Right renal pelvis (tissue), 4 donors: ENCODE measurements at places on chromosomes 5 and 9. TPM values are rescaled to one million over a fixed set of nuclear protein-coding genes. Genes with fewer than 3 reads are reported as not detected.

The BARX1 gene
- 0.40 TPM for polyA plus RNA-seq

- DNase-seq, result no peak
Observed at GRCh38 chr9:121380846-121381245, 10.8 kb upstream of the STOM start.

DNA sequence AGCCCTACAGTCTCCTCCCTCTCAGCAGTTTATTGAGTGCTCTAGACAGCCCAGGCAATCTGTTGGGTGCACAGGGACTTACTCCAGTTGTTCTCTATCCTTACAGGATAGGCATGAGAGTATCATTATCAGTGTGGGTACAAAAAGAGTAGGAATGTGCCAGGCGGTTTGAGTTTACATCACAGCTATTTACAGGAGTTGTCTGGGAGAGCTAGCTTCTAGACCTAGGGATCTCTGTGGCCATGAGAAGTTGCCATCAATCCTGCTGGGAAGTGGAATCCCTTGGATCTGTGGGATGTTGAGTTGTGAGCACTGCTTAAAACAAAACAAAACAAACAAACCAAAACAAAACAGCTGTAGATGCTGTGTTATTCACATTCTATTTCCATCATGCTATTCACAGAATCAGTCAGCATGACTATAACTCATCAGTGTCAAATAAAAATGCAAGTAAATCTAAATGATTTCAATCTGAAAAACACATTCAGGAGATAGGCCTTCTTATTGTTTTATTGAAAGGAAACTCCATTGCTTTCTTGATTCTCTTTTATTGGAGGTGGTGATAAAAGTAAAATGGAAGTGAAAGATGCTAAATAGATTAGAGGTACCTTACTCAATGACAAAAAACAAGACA is 552.4 kb upstream of the ZNF608 start:
- no peak for DNase-seq

DNA sequence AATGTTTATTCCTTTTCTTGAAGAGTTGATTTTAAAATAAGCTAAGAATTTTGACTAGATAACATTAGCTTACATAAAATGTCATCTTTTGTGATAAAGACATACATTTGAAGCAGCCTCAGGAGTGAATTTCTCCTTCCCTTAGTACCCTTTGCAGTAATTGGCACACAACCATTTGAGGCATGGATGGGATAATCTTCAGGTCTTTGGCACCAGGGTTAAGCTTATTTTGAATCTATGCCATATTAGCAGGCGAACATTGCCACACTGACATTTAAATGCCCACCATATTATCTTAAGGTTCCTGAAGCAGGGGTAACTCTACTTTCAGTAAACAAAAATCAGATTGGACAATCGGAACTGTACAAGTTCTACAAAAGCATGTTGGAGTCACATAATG is 126.0 kb downstream of the NR3C1 start:
- DNase-seq, result no peak

DNA sequence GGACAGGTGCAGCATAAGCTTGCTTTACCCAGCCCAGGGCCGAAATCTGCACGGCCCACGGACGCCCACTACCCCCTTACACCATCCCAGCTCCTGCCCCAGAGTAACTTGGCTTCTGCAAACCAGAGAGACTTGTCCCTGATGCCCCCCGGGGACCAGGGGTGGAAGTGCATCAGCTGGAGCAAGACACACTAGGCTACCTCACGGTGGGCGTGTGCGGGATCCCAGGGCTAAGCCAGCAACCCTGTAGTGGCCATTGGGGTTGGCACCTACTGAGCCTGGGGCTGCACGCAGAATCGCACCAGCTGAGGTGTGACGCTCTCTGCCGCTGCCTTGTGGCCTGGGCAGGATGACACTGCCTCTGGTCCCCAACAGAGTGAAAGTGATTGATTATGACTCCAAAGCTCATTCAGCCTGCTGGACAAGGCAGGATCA is 6.1 kb upstream of the ZNF79 start:
- DNase-seq, result no peak

The MYMK gene
- 0.28 TPM for polyA plus RNA-seq

The TMEM215 gene
- polyA plus RNA-seq, result 0.39 TPM

- DNase-seq, result no peak
Observed at GRCh38 chr5:28380167-28380566, 1341.8 kb upstream of the CDH9 start.

DNA sequence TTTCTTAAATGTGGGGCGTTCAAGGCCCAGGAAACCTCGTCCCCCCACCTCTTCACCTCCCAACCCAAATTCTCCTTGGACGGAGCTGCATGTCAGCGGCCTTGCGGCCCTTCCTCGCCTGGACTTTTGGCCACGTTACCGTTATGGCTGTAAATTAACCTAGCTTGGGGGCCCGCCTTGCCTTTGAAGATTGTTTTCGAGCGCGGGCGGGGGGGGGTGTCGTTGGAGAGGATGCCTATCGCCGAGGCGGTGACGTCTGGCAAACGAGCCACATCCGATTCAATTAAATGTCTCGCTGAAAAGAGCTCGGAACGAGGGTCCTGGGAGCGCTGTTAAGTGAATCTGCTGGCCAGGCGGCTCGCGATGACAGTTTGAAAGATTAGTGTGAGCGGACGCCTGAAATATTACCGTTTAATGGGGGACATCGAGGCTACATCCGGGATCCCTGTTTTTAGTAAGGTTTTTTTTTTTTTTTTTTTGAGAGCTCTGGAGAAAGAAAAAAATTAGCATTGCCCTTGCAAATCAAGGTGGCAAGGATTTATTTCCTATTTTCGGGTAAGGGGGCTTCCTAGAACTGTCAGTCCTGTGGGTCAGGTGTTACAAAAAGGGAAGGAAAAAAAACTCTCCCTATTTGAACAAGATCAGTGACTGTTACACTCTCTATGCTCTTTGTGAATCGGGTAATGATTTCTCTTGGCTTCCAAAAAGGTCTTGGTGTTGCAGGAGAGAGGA is 2.3 kb upstream of the NKX2-5 start:
- no peak for DNase-seq

GRCh38 chr5:173062141-173062540 is 6.0 kb downstream of the CREBRF start:
- no peak for DNase-seq

The ZNF300 gene
- 31.6 TPM for polyA plus RNA-seq

DNA sequence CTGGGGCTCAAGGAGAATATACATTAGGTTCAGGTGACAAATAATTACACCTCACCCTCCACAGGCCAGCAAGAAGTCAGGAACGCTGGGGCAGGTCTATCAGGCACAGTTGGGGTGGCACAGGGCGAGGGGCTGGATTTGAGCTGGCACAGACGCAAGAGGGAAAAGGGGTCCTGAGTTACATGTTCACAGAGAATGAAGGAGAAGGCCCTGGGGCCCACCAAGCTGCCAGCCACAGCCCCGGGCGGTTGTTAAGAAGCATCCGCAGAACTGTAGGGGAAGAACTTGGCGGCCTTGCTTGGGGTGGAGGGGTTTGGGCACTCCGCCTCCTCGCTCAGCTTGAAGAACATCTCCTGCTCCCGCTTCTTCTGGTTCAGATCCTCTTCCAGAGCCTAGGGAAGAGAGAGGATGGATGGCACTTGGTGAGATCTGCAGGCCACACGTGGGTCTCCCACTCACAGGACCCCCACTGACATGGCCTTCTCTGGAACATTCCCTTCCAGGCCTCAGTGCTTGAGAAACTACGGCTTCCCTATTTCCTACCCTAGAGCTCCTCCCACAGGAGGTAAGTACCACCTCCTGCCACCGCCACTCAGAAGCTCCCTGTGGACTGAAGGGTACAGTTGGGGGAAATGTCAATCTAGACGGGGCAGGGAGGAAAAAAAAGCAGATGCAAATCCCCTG is 38.3 kb upstream of the FBXW11 start:
- DNase-seq, result no peak

DNA sequence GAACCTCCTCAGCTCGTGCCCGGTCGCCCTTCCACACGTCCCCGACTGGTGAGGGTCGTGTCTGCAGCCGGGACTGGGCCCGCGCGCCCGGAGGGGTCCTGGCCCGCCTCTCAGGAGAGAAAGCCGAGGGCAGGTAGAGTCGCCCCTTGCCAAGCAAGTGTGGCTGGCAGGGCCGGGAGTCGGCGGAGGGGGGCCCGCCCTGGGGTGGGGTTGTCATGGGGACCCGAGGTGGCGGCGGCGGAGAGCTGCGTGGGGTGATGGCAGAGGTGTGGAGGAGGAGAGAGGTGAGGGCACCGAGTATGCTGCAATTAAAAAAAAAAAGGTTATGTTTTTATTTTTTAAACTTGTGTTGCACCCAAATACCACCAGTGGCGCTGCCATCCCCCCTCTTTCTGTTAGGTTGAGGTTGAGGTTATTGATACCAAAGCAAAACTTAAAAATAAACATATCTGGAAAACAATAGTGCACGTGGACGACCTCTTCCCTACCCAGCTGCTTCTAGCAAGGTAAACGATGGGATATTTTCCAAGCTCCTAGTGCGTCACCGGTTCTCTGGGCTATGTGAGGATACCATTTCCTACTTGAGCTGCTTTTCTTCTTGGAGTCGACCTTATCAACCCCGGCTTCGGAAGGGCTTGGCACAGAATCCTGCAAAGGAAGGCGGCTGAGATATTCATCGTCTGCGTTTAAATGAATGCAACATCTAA is 660 bp downstream of the SCAMP1 start:
- no peak for DNase-seq

DNA sequence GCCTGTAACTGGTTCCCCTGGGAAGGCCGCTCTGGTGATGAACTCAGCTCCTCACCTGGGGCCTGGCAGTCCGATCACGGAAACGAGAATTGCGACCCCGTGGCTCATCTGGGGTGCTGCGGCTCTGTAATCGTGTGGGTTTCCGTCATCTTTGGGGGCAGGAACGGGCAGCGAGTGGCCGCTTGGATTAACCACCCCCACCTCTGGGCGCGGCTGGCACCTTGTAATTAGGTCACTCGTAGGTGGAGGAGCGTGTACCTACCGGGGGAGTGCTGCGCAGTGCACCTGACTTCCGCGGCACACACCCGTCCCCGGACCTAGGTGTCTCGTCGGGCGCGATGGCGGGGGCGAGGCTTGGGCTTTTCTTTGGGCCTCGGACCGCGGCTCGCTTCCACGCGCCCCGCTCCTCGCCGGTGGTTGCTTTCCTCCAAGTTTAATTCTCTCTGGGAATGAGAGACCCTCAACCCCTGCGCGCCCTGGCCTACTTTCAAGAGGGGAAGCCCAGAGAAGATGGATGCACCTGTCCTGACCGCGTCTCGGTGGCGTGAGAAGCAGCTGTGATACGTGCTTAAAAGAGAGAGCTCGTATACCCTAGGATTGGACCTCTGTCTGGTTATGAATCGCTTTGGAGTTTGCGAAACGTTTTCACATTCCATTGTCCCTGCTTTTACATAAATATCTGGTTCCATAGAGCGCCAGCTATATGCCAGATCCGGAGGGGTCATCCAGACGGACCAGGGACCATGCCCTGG is 744 bp upstream of the PPP2CA start:
- DNase-seq, result no peak

GRCh38 chr5:10734832-10735523 is 26.1 kb downstream of the DAP start:
- peak; percentile 11 for DNase-seq

The PDE6A gene
- 0.13 TPM for polyA plus RNA-seq

The OTULINL gene
- polyA plus RNA-seq, result 11.7 TPM

DNA sequence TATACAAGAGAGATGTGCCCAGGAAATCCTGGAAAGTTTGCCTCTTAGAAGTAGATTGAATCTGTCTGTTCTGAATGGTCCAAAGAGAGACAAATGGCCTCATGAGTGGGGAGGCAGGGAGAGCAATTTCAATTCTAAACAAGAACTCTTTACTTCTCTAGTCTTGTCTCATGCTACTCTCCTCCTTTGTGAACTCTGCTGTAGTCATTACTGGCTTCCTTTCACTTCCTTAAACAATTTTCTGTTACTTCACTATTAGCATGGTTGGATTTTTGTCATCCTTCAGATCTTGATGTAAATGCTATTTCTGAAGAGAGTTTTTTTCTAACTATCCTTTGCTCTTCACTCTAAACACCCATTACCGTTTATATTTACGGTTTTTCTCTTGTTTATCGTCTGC is 54.0 kb upstream of the GRIN3A start:
- DNase-seq, result no peak

DNA sequence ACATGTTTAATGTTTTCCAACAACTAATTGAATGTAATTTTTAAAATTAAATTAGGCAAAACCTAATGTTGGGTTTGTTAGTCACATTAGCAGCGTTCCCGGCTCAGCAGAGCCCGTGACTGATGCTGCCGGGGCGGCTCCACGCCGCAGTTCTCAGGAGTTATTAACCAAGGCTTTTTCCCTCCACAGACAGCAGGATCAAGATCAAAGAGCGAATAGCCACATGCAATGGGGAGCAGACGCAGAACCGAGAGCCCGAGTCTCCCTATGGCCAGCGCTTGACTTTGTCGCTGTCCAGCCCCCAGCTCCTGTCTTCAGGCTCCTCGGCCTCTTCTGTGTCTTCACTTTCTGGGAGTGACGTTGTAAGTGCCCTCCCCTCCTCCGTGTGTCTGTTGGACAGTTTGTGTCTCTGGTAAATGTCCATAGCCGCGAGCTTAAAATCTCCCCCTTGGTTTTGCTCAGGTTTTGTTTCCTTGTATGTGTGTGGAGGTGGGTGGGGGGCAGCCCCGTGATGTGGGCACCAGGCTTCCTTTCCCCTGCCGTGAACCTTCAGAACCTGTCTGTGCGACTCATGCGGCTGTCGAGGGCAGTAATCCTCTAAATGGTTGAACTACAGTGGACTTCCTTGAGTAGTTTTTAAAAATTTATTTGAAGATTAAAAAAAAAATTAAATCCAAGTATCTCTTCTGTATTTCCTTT is 37.1 kb downstream of the TENT4A start:
- no peak for DNase-seq

GRCh38 chr9:90505695-90506094 is 136.9 kb downstream of the DIRAS2 start:
- DNase-seq, result no peak

GRCh38 chr9:36937346-36937745 is 96.7 kb downstream of the PAX5 start:
- DNase-seq, result no peak

The TLX3 gene
- 0.10 TPM for polyA plus RNA-seq

DNA sequence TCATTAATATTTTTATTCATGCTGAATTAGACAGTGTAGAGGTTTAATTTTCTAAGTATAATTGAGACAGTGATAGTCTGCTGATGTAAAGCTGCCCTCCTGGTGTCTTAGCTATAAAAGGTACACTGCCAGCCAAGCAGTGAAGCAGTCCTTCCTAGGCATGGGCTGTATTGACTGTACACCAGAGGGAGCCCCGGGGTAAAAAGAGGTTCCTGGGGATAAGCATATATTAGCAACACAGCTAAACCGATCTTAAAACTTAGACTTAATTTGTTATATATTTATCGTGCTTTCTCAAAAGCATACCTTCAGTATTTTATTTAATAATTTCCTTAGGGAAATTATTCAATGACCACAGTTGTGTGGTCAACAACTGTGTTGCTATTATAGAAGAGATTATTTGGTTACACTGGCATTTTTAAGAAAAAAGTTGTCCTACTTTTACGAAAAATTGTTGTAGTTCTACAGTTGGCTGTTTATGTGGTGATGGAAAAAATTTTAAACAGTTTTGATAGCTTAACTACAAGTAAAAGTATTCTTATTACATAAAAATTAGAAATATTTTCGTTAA is 68.8 kb downstream of the ELL2 start:
- no peak for DNase-seq

GRCh38 chr9:131214286-131214856 is 61.9 kb downstream of the FAM78A start:
- no peak for DNase-seq

GRCh38 chr5:116785106-116785505 is 210.5 kb upstream of the SEMA6A start:
- no peak for DNase-seq

GRCh38 chr5:59745415-59745863 is 148.1 kb downstream of the PDE4D start:
- DNase-seq, result no peak

The ARID3C gene
- 0.12 TPM for polyA plus RNA-seq
